ENCODE measurements at places on chromosomes 2 and 18.

- no peak for DNase-seq
Measured at GRCh38 chr2:159226059-159226461, 60.4 kb downstream of the WDSUB1 start.

- DNase-seq: no peak
Measured at GRCh38 chr2:236886456-236886855, 199.2 kb upstream of the COPS8 start.

GRCh38 chr2:96993367-96993766 lies 7.0 kb upstream of the FAM178B start:
- DNase-seq: no peak

DNA sequence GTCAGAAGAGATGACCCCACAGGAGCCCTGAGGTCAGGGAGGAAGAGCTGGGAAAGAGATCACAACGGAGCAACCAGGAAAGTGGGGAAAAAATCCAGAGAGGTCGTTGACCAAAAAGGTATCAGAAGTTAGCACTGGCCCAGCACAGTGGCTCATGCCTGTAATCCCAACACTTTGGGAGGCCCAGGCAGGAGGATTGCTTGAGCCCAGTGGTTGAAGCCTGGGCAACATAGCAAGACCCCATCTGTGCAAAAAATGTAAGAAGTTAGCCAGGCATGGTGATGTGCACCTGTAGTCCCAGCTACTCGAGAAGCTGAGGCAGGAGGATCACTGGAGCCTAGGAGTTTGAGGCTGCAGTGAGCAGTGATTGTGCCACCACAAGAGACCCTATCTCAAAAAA lies 121.5 kb downstream of the GBX2 start:
- DNase-seq: no peak

DNA sequence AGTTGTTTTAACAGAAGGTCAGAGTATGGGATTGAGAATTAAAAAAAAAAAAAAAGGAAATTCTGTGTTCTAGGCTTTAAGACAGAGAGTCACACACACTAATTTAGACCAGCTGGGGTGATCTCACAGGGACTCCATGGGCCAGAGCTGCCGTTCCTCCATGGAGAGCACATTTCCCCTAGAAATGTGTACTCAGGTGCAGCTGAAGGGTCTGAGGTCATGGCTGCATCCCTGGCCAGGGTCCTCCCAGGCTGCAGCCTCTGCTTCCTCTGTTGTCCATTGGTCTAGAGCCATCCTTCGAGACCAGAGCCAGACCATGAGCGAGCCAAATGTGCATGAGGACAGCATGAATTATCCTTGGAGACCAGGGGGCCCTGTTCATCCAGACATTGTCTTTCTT lies 190.1 kb upstream of the TNP1 start:
- DNase-seq: no peak

DNA sequence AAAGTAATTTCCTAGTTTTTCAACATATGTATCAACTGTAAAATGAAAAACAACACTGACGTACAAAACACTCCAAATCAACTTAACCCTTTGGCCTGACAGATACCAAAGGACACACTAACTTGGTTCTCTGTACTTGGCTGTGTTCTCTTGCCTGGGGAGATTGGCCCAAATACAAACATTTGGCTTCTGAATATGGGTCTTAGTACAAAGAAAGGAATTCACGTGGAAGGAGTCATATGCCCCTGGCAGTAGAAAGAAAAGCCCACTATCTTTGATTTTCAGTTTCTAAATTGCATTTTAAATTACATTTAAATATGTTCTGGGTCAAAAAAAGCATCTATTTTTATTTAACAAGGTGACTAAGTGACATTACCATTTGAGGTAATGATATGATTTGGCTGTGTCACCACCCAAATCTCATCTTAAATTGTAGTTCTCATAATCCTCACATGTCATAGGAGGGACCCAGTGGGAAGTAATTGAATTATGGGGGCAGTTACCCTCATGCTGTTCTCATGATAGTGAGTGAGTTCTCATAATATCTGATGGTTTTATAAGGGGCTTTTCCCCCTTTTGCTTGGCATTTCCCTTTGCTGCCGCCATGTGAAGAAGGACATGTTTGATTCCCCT lies 153.6 kb upstream of the CCDC195 start:
- no peak for DNase-seq

- DNase-seq: no peak
Measured at GRCh38 chr18:76943542-76944339, 121.4 kb downstream of the ZNF236 start.

DNA sequence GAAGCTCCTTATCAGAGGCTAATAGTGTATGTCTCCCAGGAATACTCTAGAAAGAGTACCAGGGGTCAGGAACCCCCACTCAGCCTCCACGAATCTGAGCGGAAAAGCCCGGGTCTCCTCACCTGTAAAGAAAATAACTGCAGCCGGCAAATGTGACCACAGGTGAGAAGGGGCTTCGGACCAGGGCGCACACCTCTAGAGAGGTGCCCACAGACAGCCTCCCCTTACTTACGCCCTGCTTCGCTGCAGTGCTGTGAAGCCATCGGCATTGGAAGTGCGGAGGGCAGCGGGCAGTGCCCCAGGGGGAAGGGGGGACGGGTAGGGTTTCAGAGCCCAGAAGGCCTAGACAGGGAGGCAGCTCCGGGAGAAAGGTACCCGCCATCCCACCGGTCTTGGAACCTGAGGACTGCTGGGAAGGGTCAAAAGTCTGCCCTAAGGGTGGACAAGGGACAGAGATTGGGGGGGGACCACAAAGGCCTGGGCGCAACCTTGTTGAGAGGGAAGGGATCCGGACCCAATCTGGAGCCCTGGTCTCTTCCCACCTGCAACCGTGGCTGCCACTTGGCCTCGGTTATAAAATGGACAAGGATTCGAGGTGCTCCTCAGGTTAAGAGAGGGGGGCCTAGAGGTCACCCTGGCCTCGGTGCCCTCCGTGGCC lies 642 bp upstream of the STEAP3 start:
- no peak for DNase-seq

DNA sequence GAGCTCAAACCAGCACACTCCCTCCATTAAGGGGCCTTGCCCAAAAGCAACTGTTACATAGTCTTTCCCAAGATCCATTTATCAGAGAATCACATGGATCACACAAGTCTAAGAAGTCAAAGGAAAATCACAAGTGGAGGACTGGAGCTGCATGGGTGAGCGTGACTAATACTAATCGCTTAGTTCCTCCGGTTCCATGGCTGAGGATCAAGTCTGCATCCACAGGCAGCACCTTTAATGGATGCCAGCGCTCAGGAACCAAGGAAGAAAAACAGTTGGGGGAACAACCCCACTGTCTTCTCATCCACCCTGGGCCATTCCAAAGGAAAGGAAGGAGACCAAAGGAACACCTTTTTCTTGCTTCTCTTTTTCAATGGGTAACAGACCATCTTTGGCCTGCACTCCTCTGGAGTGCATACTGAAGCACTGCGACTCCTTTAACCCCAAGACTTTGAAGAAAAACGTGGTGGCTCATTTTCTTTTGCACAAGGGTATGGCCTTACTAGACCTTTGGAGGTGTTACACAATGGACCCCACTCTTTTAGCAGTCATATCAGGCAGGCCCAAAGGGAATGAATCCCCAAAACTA lies 9.2 kb upstream of the WDR33 start:
- no peak for DNase-seq

GRCh38 chr2:66495788-66496640 lies 61.1 kb downstream of the MEIS1 start:
- DNase-seq: no peak
